Muscle of leg (tissue), 16 donors: ENCODE measurements at places on chromosomes 3 and 15. TPM values are rescaled to one million over a fixed set of nuclear protein-coding genes. Genes with fewer than 3 reads are reported as not detected.

DNA sequence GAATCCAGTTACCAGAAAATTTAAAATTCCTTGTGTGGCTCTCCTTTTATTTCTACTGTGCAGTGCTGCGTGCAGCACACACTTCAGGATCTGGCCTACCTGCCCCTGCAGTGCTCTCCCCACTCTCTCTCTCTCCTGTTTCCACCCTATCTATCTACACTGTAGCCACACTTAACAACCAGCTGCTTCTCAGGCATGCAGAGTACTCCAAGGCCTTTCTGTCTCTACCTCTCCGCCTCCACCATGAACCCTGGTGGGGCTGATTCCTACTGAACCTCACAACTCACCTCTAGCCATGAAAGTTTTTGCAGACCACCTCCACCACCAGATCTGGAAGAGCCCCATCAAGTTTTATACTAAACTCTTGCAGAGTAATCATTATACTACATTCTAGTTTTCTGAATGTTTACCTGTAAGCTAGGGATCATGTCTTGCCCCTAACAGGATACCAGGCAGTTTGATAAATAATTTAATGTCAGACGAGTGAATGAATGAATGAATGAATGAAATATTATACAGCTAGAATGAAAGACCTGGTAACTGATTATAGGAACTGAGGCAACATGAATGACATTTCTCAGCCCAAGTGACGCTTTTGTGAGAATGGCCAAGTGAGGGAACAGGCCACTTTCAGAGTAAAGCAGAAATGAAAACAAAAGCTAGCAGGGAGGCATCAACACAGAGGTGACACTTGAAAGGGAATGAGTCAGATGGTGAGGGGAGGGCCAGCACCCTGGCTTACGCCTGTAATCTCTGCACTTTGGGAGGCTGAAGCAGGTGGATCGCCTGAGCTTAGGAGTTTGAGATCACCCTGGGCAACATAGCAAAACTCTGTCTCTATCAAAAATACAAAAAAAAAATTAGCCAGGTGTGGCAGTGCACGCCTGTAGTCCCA, 363.5 kb downstream of the FOXP1 start:
- no peak for DNase-seq

DNA sequence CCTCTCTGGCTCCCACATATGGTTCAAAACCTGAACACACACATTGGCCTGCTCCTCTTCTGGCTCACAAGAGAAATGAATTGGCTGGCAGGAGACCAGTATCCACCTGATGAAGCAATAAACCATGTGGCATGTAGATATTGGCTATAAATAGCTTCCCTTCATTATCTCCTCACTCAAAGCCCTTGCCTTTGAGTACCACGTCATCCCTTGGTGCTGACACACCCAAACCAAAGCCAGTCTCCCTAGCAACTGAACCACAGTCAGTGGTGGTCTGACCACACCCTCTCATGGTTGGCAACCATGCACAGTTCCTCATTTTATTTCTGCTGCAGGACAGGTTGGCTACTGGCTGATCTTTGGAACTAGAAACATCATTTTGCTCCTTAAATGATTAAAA, 98.8 kb downstream of the ZNF621 start:
- no peak for DNase-seq

- DNase-seq: peak; percentile 80
These were observed 102.5 kb downstream of the SH3GL3 start for GRCh38 chr15:83549623-83550022.

- no peak for DNase-seq
These were observed 20.7 kb upstream of the TIMP4 start for GRCh38 chr3:12179441-12179840.

DNA sequence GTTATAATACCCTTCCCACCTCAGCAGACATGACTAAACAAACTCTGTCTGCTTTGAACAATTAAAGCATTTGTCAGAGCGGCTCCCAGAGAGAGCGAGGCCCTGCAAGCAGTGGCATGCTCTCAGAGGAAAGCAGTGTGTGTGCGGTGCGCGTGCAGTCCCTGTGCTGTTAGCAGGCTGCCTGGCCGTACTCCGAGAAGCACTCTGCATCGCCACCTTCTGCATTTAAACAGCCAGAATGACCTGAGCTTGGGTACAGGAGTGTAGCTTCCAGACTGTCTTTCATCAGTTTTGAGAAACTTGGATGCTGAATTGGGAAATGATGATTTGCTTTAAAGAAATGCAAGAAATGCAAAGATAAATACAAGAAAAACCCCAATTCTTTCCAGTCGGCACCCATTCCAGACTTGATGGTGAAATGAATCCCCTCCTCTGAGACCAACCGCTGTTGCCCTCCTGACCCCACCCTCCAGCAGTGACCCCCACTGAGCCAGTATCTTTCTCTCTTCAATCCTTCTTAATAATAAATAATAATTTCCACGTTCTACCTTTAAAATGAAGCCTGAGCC, 113.5 kb downstream of the VGLL4 start:
- DNase-seq: peak; percentile 57

The CKMT1B gene
- total RNA-seq: not detected

- no peak for DNase-seq
These were observed 31.6 kb downstream of the DNAJB8 start for GRCh38 chr3:128435058-128435457.
